Urinary bladder (tissue), 4 donors: ENCODE measurements at places on chromosomes 6 and 20.

GRCh38 chr6:166955121-166955864, 1.1 kb downstream of the RNASET2 start:
- no peak for DNase-seq

DNA sequence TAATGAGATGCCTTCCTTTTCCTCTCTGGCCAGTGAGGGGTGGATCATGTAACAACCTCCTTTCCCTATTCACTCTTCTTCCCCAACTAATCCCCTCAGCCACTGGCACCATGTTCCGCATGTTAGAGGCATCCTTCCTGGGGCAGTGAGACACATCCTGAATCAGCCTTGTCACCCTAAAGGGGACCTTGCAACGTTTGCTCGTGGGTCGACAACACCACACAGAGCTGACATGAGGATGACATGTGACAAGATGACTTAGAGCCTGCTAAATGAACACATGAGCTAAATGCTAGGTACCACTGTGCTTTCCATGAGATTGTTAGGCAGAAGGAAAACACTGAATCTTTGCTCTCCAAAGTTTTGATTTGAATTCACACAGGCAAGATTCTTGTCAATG, 129.2 kb downstream of the ATXN1 start:
- DNase-seq, result no peak

- no peak for DNase-seq
These were observed 233.6 kb downstream of the TTLL2 start for GRCh38 chr6:167558246-167559177.

DNA sequence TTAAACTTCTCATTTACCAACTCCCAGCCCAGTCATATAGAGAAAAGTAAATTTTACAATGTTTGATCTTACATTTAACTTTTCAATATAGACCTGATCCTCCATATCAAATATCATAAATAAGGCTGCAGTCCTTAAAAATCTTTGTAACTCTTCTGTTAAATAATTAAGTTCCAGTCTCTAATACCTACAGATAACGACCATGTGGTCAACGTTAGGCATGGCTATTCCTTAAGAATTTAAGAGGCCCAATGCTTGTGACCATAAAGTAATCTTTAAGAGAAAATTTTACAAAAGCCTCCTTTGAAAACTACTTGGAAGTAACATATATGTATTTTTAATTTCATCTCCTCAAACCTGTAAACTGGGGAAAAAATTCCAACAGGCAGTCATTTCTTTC, 1.6 kb downstream of the FBXO5 start:
- DNase-seq, result no peak

GRCh38 chr6:133768656-133769295, 120.1 kb upstream of the TCF21 start:
- no peak for DNase-seq

- DNase-seq, result no peak
These were observed 111.9 kb downstream of the SCML4 start for GRCh38 chr6:107712237-107712664.

DNA sequence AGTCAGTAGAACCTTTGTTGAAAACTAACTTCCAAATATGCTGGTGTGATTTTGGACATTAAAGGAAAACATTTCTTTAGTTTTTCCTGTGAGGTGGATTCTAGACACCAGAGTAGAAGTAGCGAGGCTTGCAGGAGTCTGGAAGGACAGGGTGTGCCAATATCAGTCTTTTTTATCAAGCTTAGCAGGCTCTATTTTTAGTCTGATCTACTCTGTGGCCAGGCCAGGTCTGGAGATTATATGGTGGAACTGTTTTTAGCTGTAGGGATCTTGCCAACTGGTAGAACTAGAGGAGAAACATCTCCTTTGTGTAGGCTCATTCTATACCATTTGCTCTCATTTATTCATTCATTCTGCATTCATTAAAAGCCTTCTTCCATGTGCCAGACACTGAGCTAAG, 42.7 kb downstream of the LRP11 start:
- no peak for DNase-seq
